ENCODE measurements at places on chromosomes 6 and 20.

GRCh38 chr6:159533016-159533415 is 160.0 kb downstream of the SOD2 start:
- DNase-seq = no peak

- no peak for DNase-seq
These were observed 41.9 kb upstream of the CALHM6 start for GRCh38 chr6:116419069-116419786.

- DNase-seq = no peak
These were observed 635 bp downstream of the SLC35B3 start for GRCh38 chr6:8434727-8435092.

DNA sequence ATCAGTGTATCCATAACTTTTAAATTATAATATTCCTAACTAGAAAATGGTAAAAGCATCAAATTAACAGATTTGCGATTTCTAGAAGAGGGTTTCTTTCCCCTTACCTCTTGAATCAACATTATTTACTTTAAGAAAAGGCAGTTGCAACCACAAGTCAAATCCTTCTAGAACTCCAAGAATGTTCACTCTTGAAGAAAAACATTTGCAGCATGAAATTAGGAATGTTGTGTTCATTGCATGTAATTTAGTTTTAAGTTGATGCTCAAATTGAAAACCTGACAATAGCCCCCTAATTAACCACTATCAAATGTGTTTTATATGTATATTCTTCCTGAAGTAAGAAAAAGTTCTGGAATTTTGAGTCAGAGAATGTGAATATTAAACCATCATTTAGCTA is 2.3 kb upstream of the REV3L start:
- DNase-seq = no peak

- peak; percentile 62 for DNase-seq
These were observed 262.0 kb upstream of the JARID2 start for GRCh38 chr6:14983599-14984518.

DNA sequence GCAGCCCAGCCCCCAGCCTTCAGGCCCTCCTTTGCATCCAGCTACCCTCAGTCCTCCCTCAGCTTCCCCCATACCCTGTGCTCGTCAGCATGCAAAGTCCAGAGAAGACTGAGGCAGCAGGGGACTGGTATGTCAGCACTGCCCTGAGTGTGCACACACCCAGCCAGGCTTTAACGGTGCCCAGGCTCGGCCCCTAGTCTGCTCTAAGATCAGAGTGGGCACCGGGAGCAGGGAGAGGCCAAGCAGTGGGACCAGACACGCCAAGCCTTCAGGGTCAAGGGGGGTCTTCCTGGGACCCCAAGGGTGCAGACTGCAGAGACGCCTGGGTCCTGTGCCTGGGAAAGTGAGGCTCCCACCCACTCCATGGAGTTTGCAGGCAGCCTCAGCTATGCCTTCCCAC is 74.7 kb downstream of the GPR63 start:
- DNase-seq = no peak

DNA sequence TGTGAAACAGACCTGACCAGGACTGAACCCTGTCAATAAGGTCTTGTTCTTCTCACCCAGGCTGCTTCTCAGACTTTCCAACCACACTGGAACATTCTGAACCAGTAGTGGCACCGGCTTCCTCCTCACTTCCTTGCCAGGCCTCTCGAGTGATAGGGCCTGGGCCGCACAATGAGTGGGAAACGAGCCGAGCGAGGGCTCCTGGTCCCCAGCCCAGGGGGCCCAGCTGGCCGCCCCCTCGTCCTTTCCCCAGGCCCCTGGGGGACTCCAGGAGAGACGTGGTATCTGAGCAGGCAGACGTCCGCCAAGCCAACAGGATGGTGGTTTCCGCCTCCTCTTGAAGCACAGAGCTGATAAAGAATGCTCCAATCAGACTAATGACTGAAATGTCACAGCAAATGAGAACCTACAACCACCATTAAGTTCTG is 117.9 kb downstream of the GMDS start:
- DNase-seq = no peak

DNA sequence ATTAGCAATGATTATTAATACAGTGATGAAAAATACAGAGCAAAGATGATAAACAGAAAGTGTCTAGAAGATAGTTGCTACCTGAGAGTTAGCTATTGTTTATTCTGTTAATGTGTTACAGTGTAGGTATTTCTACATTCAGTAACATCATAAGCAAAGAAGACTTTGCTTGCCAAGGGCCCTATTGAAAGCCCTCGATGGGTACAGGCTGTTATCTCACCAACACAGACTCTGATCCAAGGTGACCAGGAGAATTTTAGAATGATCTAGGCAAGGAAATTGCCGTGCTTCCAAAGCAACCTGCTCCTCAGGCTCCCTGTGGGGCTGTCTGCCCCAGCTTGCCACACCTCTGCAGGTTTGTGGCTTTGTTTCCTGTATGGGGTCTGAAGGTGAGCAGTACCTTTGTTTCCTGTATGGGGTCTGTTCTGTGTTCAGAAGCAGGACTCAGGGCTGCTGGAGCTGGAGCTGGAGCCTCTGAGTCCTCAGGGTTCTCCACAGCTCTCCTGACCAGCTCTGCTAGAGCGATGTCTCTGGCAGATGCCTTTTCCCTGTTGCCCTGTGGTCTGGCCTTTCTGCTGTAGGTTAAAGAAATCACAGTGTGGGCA is 32.5 kb downstream of the PHACTR3 start:
- DNase-seq = no peak

DNA sequence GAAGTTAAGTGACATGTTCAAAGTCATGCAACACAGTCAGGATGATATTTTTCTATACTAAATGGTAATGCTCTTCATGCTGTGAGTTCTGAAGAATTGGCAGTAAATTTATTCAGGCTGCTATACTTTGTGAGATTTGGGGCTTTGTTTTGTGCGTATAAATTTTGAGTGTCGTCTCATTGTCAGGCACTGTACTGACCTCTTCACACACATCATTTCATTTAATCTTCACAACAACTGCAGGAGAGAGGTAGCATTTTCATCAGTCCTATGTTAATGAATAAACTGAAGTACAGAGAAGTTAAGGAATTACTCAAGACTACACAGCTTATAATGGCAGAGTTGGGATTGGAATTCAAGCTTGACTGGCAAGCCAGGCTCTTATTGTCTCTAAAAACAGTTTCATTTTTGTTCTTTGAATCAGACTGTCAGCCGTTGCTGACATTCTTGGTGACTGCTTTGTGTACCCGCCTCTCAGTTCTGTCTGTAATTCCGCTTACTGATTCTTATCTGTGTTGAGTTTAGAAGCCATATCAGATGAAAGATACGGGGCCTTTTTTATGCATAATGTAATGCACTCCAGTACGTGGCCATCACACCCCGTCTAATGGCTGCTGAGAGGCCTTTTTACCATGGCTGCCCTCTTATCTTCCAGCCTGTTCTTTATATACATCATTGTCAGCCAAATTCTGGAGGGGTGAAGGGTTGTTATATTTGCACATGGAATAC is 274.9 kb downstream of the UTRN start:
- no peak for DNase-seq

GRCh38 chr20:16381444-16381843 is 191.8 kb downstream of the KIF16B start:
- DNase-seq = peak; percentile 43

GRCh38 chr6:112437058-112437457 is 89.9 kb downstream of the RFPL4B start:
- DNase-seq = no peak

GRCh38 chr6:155710704-155711103 is 255.1 kb upstream of the NOX3 start:
- DNase-seq = no peak

GRCh38 chr6:25041485-25042035 is 105.8 kb upstream of the RIPOR2 start:
- DNase-seq = no peak

DNA sequence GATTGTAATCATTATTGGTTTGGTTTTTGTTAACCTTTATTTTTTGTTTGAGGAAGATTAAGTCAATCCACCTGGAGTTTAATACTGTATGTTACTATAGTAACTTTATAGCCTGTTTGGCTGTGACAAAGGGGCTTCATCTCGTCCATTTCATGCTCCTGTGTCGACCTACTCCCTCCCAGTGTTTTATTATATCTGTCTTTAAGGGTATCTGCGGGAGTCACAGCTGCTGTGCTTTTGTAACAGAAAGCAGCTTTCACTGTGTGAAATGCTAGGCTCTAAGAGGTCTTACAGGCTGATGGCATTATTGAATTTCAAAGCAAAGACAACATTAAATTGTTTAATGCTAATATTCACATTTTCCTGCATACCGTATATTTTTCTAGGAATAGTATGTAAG is 698.0 kb upstream of the POU3F2 start:
- DNase-seq = no peak

DNA sequence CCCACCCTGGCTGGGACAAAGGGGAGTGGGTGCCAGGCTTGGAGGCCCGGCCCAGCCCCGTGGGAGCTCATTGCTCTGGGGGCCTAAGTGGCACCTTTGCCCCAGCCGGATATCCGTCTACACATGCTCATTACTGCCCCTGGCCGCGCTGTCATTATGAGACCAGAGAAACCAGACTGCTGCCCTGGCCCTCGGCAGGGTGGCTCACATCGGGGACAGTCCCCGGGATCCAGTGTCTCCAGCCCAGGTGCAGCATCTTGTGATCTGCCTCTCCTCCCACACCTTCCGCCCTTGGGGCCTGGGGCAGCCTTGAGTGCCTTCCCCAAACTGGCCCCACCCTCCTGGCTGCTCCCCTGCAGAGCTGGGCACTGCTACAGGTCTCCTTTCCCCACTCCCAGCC is 4.9 kb downstream of the SRMS start:
- DNase-seq = no peak

DNA sequence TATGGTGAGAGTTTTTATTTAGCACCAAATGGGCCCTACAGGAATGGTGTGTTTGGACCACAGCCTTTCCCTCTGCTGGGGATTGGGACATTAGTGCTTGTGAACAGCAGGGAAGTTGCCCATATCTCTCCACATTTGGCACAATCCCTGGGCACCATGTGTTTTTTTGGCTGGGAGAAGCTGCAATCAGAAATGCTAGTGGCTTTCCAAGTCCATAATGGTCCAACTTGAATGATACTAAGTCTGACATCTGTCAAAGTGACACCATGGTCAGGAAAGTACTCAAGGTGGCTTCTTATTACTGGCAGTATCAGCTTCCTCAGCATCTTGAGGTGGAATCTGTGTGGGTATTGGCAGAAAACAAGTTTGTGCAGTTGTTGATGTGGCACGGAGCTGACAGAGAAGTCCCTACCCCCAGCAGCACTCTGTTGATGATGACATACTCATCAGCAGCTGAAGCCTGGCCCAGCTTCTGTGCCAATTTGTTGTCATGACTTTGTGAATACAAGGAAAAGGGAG is 53.0 kb downstream of the SASH1 start:
- no peak for DNase-seq

GRCh38 chr6:126017668-126018067 is 31.3 kb downstream of the TRMT11 start:
- no peak for DNase-seq

DNA sequence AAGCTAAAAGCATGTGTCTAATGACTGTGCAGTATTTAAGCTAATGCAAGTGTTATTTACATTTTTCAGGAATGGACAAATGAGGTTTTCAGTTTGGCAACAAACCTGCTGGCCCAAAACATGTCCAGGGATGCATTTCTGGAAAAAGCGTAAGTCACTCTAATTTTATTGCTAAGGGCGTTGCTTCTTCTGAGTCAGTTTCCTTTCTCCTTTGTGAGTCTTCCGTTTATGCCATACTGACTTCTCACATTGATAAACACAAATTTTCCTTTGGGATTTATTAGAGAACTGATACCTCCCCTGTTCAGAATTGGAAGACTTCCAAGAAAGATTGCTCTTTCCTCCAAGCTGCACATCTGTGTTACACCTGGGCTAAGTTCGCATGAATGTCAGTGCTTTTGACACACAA is 422.9 kb upstream of the PLCB4 start:
- DNase-seq = peak; percentile 96

DNA sequence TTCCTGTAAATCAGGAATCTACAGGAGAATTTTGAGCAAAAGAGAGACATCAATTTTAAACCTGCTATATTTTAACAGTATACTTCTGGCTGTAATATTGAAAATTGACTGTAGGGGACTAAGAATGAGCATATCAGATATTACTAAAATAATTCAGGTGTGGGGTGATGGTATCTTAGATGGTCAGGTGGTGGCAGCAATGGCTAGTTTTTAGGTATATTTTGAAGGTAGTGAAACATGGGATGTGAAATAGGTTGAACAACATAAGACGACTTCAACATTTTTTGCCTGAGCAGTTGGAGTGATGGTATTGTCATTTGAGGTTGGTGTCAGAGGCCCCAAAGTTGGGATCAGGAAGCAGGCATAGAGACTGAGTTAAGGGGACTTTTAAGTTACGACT is 32.1 kb downstream of the FAM83B start:
- DNase-seq = no peak

DNA sequence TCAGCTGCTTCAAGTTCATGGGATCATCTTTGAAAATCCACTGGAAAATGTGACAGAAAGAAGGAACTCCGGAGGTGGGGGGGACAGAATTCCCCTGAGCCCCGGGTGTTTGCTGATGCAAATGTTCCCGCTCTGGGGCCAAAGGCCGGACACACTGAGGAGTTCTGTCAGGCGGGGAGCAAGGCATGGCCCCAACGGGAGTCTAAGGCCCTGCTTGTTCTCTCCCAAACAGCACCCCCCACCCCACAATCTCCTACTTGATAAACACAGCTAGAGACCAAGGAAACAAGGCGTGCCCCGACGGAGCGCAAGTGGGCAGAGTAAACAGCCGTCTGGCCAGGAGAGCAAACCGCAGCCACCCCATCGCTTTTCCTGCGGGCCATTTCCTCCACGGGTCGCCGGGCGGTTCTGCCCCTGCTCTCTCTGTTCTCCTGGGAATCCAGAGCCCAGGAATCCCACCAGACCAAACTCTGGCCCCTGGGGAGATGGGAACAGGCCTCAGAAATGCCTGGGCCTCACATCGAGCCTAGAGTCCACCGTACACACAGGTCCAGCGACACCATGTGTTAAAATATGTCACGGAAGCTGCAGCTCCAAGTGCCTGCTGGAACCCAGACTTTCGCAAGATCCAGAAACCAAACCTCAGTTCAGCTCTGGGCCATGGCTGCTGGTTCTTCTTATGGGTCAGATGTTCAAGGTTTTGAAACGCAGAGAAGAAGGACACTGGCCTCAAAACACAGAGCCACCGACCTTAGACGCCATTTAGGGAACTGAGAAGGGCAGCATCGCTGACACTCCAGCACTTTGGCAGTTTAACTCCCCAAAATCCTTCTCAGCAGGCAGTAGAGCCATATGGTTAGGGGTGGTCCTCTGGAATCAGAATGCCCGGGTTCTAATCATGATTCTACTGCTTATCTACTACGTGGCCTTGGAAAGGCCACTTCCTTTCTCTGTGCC is 104.2 kb downstream of the PREX1 start:
- no peak for DNase-seq

DNA sequence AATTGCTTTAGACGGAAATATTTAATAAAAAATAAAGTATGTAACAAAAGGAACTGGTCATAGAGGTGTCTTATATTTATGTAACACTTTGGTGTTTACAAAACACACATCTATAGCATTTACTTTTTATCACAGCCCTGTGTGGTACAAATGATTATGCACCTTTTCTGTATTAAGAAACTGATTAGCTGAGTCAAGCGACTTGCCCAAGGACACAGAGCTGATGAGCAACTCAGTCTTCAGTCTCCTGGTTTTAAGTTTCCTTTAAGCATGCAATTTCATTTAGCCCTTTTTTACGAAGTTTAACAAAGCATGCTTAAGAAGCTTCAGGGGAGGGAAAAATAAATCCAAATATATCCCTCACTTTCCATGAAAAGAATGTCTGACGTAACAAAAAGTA is 2.5 kb downstream of the DCDC2 start:
- DNase-seq = no peak

GRCh38 chr20:49877386-49877921 is 37.9 kb downstream of the SPATA2 start:
- DNase-seq = no peak
